HTR-8/SVneo (cell line): ENCODE measurements at places on chromosomes 3 and 15.

- DNase-seq, result no peak
Observed at GRCh38 chr3:117200962-117201361, 491.4 kb downstream of the TUSC7 start.

DNA sequence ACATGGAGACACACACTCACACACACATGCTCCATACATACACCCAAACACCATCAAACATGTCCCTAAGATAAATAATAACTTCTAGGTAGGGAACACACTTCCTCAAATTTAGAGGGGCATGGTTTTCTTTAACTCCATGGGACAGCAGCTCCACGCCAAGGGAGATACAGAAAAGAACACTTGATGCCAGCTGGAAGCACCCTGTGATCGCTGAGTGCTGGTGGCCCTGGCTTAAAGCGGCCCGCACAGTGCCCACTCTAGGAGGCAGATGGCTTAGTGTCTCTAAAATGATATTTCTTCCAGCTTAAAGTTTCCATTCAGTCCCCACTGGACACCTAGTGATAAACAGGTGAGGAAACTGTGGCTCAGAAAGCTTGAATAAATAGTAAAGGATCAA, 232.9 kb downstream of the UACA start:
- no peak for DNase-seq

- DNase-seq, result no peak
Observed at GRCh38 chr3:183933160-183933559, 48.5 kb upstream of the PARL start.

- no peak for DNase-seq
Observed at GRCh38 chr3:149528340-149528650, 53.8 kb downstream of the TM4SF4 start.

GRCh38 chr3:18501679-18502343, 76.7 kb upstream of the SATB1 start:
- DNase-seq, result no peak

DNA sequence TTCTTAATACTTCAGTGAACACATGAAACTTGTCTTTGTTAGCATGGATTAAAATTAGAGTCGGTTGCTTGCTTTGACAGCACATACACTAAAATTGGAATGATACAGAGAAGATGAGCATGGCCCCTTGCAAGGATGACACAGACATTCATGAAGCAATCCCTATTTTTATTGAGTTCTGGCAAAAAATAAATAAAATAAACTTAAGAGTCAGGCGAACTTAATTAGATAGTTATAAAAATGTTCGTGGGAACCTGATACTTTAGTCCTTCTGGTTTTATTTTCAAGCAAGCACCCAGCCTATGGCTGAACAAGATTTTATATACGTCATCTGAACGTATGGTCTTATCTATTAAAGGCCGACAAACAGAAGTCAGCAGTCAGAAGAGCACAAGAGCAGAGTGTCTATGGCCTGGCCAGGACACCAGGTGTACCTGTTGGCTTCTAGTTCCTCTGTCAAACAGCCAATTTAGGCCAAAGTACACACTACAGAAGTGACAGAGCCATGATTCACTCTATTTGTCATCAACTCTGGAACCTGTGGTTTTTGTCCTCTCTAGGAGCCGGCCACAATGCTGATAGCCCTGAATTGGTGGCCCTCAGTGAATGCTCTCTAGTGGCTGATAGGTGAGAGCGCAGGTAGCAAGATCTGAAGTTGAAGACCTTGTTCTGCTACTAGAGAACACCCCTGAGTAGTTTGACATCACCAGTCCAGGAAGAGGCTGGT, 64.3 kb downstream of the LEO1 start:
- DNase-seq, result no peak

GRCh38 chr3:9898467-9899241, 4.0 kb upstream of the IL17RE start:
- DNase-seq, result no peak

GRCh38 chr3:73706771-73707170, 82.0 kb upstream of the PDZRN3 start:
- DNase-seq, result no peak

GRCh38 chr15:31427411-31427810, 100.8 kb downstream of the KLF13 start:
- no peak for DNase-seq

DNA sequence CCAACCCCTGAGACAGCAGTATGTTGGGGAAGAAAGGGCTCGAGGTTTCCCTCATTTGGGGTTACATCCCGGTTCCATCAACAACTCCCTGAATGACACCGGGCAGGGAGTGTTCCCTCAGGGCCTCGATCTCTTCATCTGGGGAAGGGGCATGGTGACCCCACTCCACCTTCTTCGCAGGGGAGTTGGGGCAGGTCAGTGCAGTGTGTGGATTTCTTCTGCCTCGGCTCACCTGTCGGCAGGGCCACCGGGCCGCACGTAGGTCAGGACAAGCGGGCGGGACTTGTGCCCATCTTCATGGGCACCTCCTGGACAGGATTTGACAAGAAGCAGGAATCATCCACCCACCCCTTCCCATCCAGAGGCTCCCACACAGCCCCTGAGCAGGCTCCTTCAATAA, 17.4 kb downstream of the GRIP2 start:
- no peak for DNase-seq

DNA sequence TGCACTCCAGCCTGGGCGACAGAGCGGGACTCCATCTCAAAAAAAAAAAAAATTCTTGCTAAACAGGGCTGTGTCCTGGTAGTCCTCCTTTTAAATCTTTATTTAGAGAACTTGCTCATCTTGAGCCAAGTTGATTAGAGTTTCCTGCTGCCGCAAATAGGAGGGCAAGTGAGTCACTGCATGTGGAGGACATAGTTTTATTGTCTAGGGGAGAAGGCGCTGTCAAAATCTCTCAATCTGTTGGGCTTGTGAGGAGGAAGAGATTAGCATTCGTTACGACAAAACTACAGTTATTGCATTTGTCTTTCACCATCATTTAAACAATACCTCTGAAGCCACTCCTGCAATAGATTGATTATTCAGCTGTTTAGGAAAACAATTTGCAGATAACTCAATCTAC, 11.5 kb downstream of the MUC4 start:
- DNase-seq, result no peak

DNA sequence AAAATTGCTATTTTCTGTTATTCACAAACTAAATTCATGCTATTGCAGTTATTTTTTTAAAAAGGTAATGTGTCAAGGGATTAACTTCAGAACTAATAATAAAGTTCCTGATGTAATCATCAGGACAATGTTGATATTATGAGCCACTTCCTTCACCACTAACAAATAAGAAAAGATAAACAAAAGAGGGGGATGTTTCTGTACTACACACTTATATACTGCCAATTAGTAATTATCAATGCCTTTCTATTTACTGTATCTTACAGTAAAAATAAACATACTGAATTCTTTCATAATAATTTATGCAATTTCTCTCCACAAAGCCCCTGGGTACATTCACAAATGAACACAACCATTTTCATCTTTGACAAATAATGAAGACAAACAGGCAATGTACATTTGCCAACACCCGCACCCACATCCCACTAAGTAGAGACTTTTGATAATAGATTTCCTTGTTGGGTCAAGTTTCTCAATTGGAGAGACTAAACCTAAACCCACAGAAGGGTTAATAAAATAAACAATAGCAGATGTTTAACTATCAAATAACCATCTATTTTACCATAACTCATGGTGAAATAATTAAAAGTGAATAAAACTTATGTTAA, 3.7 kb downstream of the CBLB start:
- DNase-seq, result no peak

GRCh38 chr15:28915041-28915810, 29.5 kb downstream of the APBA2 start:
- no peak for DNase-seq

GRCh38 chr3:32968920-32969389, 17.5 kb downstream of the CCR4 start:
- DNase-seq, result no peak

DNA sequence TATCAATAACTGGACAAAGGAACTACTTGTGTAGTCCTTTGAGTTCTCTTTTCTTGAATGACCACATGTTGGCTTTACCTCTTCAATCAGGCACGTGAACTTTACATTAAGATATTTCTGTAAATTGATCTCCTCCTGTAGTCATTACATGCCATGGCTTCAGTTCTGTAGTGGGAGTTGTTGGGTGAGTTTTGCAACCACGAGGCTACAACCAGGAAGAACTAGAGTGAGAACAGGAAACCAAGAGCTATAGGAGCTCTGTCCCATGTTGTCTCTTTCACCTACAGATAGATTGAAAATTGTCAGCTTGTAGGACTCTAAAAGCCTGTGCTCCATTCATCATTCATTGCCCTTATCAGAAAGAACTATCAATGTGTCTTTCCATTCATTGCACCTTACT, 2.0 kb downstream of the RSRC1 start:
- no peak for DNase-seq

DNA sequence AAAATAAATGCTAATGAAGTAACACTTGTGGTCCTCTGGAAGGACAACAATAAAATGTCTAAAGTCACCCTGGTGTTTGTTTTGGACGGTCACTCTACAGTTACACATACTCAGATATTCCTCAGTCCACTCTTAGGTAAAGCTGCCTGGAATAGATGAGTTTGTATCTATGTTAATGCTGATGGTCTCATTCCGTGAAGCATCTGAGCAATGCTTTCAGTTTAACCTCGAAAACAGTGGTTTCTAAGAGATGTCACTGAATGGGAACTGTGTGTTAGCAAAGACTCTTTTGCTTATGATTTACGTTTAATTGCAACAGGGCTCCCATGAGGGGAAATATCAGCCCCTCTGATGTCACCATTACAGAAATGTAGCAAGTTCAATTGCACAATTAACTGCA, 49.1 kb downstream of the FBN1 start:
- no peak for DNase-seq

DNA sequence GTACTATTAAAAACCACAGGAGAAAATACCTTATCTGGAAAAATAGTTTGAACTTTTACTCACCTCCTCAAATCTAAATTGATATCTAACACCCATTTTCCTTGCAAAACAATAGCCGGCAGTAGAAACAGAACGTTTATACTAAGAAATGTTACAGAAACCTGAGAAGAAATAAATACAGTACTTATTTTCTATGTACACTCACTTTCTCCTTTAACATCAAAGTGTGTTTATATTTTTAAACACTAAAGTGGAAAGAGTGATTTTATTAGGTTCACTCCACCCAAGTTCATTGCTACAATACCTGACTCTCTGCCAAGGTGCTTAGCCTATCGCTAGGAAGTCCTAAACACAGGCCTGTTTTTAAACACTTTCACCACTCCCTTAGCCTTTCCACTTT, 87.8 kb upstream of the TJP1 start:
- DNase-seq, result no peak

DNA sequence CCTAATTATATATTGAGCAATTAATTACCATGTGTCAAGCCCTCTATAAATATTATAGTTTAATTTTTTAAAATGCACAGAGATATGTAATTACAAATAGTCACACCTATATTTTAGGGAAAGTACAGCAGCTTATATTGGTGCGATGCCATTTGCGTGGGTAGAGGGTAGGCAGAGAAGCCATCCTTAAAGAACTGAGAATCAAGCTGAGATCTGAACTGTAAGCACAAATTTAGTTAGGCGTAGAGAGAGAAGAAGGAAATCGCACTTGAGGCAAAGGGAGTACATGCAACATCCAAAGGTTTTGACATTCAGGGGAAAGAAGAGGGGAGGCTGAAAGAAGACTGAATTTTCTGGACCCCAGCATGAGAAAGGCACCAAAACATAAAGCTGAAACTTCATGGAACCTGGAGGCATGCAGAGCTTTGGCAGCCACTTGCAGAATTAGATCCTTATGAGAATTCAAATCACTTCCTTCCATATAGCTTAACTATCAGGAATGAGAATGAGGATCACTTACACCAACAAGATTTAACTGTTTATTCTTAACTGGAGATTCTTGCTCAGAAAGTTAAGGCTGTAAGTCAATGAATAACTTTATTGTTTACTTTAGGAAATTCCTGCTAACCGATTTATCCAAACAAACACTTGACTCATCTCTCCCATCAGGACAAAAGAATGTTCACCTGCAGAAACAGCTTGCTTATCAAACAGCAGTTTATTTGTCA, 114.3 kb downstream of the TGFBR2 start:
- peak; percentile 49 for DNase-seq

GRCh38 chr15:61169275-61169903, 59.7 kb downstream of the RORA start:
- no peak for DNase-seq

DNA sequence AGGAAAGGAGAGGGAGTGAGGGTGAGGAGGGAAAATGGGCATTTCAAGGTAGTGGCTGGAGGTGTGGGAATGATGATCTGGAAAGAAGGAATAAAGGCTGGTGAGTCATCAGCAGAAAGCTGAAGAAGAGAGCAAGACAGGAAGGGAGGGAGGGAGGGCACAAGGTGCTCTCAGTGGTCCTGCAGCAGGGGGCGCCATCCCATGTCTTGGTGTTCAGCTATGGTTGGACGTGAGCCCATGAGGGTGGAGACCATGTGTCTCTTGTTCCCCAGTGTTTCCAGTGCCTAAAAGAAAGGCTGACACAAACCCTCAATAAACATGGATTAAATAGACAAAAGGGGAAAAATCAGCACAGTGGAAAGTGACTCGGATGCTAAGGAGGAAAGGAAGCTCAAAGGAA, 228.5 kb downstream of the NTRK3 start:
- DNase-seq, result no peak
